Fibroblast of gingiva (primary cell): ENCODE measurements at places on chromosomes 4 and X.

DNA sequence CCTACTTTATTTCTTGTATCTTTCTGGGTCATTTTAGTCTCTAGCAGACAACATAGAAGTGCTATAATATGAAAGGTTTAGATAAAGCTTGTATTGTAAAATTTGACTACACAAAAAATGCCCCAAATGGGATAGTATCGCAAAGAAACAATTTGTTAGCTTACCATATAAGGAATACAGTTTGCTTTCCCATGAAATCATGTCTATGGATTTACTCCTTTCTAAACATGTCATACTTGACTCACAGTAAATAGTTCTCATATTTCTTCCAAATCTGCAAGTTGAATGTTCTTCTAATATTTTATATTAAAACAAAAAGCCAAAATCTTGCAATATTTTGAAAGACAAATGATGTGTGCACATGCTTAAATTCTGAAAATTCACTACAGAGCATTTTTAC is 103.9 kb downstream of the PPA2 start:
- no peak for DNase-seq

DNA sequence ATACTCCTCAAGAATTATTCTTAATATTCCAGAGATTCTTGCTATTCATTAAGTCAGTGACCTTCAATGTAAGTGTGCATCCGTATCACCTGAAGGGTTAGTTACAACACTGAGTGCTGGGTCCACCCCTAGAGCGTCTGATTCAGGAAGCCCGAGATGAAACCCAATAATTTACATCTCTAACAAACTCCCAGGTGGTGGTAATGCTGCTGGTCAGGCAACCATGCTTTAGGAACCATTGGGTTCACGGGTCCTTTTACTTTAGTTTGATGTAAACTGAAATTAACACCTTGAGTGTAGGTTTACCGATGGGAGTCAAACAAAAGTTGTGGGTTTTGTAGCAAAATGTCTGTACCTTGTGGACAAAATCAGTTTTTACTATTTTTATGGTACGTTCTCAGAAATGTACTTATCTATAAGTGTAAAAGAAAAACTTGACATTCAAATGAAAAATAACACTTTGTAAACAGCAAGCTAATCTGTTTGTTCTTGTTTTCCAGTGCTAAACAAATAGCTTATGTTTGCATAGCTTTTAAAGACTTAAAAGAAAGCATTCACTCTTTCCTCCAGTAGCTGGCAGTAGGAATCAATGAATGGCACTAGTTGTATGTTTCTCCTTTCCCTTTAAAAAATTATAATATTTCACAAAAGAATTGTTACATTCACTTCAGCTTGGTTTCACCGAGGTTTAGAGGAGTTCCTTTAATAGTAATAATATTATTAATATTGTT is 32.7 kb downstream of the ACE2 start:
- DNase-seq = no peak

DNA sequence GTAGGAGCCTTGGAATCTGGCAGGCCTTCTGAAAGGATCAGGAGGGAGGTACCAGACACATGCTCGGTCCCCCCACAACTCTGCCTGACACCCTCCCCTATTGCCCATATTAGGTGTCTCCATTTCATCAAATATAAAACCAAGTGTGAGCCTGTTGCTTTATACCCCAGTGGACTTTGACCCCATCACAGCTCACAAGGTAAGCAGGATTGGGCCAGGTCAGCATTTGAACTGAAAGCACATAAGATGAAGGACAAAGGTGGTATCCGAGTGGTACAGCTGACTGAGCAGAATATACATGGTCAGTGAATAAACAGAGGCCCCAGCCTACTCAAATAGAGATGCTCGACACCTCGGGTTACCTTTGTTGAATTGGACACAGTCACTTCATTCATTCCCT is 20.0 kb downstream of the SLC25A43 start:
- DNase-seq = no peak

DNA sequence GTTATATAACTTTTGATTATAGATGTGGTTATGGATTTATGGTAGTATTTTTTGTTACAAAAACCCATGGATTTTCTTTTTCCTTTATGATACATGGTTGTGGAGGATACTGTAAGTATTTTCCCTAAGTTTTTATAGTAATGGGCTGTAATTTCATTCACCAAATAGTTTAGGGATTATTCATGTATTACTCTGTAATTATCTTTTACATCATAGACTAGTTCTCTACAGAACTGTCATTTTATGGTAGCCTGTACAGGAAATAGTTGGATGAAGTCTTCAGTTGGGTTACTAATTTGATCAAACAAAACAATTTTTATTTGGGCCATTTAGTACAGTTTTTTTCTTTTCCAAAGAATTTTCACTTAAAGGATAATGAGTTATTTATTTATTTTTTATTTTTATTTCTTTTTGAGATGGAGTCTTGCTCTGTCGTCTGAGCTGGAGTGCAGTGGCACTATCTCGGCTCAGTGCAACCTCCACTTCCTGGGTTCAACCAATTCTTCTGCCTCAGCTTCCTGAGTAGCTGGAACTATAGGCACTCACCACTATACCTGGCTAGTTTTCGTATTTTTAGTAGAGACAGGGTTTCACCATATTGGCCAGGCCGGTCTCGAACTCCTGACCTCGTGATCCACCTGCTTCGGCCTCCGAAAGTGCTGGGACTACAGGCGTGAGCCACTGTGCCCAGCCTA is 42.1 kb downstream of the RBPJ start:
- DNase-seq = no peak

DNA sequence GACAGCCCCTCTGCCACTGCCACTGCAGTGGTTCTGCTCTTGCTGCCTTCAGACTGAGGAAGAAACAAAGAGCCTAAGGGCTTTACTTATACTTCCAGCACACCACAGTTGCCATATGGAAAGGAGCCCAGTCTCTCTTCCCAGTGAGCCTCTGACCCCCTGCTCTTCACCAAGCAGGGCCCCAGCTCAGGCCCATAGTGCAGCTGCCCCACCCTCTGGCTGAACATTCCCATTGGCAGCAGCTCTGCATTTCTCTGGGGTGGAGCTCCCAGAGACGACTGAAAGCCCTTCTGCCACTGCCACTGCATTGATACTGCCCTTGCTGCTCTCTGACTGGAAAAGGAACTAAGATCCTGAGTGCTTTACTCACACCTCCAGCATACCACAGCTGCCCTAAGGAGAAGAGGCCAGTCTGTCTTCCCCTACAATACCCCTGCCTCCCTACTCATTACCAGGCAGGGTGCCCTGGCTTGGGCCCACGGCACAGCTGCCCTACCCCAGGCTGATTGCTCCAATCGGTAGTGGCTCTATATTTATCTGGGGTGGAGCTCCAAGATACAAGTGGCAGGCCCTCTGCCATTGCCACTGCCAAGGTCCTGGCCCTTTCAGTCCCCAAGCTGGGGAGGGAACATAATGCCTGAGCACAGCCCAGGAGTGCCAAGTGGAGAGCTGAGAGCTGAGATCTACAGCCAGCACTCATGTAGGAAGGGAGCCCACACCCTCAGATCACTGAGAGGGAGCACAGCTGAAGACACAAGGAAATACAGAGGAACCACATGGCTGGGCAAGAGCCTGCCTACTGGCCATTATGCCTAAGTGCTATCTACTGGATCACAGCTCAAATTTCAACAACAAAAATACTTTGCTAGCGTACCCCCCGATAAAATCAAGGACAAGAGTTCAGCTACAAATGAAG is 36.0 kb downstream of the AWAT2 start:
- peak; percentile 1 for DNase-seq

DNA sequence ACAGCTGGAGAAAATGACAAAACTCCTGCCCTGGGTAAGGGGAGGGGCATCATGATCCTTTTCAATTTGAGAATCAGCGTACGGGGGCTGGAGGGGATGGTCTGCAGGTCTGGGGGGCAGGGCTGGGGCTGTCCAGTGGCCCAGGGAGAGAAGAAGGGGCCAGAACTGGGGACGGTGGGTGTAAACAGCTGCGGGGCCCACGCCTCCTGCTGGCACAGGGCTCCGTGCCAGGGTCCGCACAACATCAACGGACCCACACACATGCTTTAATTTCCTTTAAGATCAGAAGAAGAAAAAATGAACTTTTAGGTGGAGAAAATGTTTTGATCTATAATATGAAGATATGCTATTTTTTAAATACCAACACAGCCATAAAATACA is 52.1 kb downstream of the PSAPL1 start:
- no peak for DNase-seq

DNA sequence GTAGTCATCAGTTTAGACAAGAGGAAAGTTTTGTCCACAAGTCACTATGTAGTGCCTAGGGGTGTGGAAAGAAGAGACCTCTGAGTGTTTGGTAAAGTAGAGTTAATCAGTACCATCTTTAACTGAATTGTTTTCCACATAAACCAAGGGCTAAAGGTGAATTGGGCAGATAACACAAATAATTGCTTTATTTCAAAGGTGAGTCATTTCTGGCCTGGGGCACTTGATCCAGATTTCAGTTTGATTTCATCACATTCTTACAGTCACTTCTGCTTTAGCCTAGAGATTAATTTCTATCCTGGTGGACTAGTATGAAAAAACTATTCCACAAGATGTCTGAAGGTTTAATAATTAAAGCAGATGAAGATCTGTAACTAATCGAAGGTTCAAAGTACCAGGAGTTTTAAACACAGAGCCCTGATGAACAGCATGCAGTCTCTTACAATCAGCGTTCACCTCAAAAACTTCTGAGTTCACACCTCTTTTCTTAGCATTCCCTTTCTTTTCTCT is 74.5 kb upstream of the BOD1L1 start:
- DNase-seq = peak; percentile 70

DNA sequence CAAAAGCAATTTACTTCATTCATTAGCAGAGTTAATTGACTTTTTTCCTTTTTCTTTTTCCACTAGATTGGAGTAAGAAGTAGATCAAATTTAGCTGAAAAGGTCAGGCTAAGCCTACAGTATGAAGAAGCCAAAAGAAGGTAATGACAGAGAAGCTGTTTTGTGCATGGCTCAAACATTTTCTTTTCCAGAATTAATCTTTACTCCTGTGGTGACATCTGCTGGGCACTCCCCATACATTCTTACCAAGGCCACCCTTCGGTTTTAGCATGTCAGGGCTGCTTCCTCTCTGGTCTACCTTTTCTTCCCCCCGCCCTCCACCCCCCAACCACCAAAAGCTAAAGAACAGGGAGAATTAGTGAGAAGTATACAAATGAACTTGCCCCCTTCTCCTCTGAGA is 70.2 kb downstream of the CLDN22 start:
- peak; percentile 24 for DNase-seq

GRCh38 chrX:150548684-150549083 is 19.7 kb upstream of the MTM1 start:
- peak; percentile 44 for DNase-seq

- no peak for DNase-seq
Measured at GRCh38 chr4:1626151-1626550, 58.0 kb downstream of the FAM53A start.

- DNase-seq = peak; percentile 53
Measured at GRCh38 chrX:46737462-46737861, 21.5 kb downstream of the SLC9A7 start.

DNA sequence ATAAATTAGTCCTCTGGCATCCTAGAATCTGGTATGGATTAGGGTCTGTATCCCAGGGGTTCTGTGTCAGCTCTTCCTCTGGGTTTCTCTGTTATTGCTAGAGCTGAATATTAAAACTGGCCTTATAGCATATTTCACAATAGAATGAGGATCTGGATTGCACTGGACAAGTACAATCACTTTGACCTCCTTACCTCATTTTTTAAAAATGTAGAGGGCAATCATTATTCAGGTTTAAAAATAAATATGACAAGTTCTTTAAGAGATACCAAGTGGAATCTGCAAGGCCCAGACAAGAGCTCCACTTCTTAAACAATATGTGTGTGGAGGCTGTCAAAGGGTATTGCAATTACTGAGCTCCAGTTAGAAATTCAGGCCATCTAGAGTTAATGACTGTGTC is 1.4 kb downstream of the PALLD start:
- peak; percentile 47 for DNase-seq

DNA sequence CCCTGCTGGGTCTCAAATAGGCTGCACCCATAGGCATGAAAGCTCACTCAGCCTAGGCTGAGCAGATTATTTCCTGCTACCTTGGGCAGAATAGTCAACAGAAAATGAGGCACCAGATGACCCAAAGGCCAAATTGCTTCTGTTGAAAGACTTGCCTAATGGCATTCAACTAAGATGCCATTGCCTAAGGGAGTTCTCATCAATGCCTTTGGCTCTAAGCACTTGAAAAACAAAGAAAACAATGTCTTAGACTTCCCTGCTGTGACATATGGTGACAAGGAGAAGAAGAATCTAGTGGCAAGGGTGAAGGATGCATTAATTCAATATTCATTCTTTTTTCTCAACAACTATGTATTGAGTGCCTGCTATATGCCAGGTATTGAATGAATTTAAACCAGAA is 25.7 kb upstream of the PCDH19 start:
- no peak for DNase-seq

DNA sequence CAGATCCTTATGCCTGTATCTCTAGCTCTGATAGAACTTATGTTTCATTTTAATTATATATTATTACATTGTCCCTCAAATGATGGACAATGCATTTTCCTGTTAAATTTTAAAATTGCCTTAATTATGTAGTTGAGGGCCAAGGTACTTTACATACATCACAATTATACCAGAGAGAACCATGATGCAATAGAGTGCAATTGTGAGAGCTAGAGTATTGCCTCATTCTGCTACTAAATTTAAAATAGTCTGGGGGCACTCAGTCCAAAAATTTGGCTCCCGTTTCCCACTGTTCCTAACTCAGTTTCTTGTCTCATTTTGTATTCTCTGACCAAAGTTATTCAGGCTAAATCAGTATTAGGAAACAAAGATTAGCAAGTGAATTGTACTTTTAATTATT is 378.5 kb upstream of the ZFP42 start:
- peak; percentile 13 for DNase-seq

- no peak for DNase-seq
Measured at GRCh38 chr4:2617955-2618354, 81.5 kb downstream of the FAM193A start.

DNA sequence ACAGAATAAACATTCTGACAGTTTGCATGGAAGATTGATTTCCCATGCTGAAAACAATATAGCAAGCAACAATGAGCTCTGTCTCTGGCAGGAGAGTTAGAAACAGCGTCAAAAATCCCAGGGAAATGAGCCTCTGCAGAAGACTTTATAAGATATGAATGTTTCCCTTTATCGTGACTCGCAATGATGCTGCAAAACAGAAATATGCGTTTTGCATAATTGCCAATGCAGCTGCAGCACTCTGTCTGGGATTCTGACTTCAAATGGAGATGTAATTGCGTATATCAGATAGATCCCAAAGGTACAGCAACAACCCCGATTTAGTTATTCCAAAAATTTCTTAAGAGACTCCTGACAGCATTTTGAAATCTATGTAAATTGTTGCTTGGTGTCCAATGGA is 702.4 kb upstream of the EPHA5 start:
- no peak for DNase-seq

GRCh38 chr4:1018147-1019020 is 7.0 kb downstream of the FGFRL1 start:
- no peak for DNase-seq

- no peak for DNase-seq
Measured at GRCh38 chr4:94256144-94256783, 48.6 kb downstream of the SMARCAD1 start.
